Activated T-helper 1 cell treated with anti-CD3 and anti-CD28 coated beads, Interleukin-2, amount 50 U/mL, for 16 hours (primary cell): ENCODE measurements at places on chromosomes 7 and 10.

- DNase-seq: no peak
Measured at GRCh38 chr10:132974886-132975830, 32.8 kb upstream of the CFAP46 start.

GRCh38 chr7:151115836-151116418 lies 29.7 kb downstream of the AGAP3 start:
- DNase-seq: no peak

DNA sequence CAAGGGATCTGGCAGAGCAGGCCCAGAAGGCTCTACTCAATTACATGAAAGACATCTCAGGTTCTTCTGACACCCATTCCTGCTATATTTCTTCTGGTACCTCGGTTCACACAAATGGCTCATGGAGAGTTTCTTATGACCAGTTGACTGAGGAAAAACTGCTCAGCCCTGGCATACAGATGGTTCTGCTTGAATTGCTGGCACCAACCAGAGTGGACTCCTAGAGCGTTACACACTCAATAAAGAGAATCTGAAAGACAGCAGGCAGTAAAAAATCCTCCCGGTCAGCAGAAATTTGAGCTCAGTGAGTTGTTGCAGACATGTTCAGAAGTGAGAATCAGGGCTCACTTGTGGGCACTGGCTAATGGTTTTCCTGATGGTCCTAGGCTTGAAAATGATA lies 434.4 kb downstream of the TCERG1L start:
- no peak for DNase-seq

DNA sequence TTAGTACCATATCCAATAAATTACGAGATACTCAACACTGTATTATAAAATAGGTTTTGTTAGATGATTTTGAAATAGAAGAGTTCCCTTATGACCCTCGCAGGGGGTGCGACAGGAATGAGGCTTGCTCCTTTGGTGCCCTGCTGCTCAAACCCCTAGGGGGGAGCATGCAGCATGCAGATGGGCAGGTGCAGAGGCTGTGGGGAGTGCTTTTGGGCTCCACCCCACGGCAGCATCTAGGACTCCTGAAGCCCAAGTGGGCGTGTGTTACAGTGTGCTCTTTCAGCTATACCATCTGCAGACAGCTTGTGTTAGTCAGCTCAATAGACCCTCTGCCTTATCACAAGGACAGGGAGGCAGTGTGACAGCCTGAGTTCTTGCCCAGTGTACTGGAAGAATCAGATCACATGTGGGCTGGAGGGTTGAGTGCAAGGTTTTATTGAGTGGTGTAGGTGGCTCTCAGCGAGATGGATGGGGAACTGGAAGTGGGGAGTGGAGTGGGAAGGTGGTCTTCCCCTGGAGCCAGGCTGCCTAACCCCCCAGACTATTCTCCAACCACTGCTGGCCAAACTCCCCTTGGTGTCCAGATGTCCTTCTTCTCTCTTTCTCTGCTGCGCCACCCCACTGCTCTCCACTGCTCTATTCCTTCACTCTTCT lies 3.1 kb upstream of the MRC1 start:
- DNase-seq: no peak

DNA sequence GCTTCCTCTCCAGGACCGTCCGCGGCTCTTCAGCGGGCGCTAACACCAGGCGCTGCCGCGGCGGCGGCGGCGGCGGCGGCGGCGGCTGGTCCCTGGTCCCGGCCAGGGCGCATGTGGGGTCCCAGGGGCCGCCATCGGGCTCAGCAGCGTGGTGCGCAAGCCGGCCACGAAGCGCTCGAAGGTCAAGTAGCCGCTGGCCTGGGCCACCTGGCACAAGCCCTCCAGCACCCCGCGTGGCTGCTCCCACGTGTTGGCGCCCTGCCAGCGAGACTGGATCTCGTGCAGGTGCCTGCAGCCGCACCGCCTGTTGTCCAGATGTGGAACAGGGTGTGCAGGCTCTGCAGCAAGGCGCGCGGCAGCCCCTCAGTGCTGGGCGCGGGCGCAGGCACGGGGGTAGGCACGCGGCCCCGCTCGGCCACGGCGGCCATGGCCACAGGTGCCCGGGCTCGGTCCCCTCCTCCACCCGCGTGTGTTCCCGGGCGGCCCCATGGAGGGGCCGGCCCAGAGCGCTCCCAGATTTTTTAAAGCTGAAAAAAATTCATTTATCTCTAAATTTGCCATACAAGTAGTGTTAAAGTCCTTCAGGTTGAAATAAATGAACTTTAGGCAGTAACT lies 884.2 kb upstream of the ZNF722 start:
- DNase-seq: no peak

- DNase-seq: no peak
Measured at GRCh38 chr10:1266033-1266802, 210.0 kb downstream of the WDR37 start.

- no peak for DNase-seq
Measured at GRCh38 chr7:75850235-75850634, 28.6 kb upstream of the RHBDD2 start.

DNA sequence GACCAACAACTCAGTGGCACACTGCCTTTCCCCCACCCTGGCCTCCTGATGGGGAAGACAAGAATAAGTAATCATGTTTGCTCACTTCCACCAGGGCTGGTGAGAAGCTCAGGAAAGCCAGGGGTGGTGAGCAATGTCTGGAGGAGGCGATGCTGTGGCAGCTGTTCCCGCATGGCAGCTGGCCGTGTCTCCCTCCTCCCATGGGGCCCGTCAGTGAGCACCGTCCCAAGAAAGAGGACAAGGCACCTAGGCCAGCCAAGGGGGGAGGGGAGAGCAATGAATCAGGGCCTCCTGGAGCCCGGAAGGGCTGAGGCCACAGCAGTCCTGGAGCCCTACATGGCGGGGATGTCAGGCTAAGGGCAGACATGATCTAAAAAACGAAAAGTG lies 69.2 kb upstream of the INSIG1 start:
- DNase-seq: no peak

DNA sequence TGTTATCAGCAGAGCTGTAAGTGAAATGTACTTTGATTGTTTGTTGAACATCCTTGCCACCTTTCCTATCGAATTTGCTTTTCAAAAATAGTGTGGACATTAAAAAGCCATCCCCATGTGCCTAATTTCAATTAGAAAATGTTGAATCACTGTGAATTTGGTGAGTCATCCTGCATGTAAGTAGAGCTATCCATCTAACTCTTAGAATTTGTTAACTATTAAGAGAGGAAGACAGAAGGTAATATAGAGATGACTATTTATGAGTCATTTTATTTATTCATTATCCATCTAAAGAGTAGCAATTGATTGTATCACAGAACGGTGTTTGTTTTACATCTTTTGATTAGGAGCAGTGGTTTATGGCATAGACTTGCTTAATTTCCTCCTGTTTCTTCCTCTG lies 154.7 kb downstream of the MGMT start:
- DNase-seq: no peak

DNA sequence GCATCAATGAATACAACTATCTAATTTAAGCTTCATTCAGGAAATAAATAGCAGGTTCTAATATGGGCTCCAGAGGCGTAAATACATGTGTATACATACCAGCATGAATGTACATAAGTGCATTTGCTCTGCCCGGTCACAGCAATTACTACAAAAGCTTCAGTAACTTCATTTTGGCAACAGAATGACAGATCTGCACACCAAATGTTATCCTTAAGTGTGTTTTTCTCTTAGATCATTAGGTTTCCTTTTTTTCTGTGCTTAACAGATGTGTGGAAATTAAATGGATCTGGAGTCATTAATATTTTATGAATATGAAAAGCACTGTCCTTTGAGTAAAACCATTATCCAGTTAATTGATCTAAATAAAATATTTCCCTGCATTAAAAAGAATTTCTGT lies 159.0 kb upstream of the MEOX2 start:
- no peak for DNase-seq

- DNase-seq: no peak
Measured at GRCh38 chr10:103544657-103545310, 51.3 kb downstream of the NEURL1 start.
